ENCODE measurements at places on chromosomes 7 and 10. TPM values are rescaled to one million over a fixed set of nuclear protein-coding genes. Genes with fewer than 3 reads are reported as not detected.

The H2BK1 gene
- not detected for total RNA-seq

The NCAPG2 gene
- 3.6 TPM for total RNA-seq

DNA sequence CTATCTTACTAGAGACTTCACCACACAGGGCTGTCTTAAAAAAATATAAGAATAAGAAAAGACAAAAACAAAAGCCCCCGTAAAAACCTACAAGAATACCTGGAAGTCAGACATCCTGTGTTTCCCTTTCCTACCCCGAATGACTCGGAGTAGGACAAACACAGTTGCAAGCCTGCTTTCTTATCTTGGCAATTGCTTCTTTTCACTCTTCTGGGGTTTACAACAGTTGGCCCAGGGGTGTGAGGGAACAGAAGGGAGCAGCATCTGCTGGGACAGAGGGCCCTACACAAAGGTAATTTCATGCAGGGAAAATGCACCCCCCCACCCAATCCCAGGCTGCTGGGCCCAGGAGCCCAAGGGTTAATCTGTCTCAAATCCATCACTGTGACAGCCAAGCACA is 220.6 kb downstream of the ARHGAP12 start:
- DNase-seq: no peak

GRCh38 chr10:110503528-110504110 is 5.9 kb downstream of the DUSP5 start:
- DNase-seq: no peak

The ELN gene
- 41.2 TPM for total RNA-seq

- DNase-seq: no peak
Observed at GRCh38 chr7:70439651-70440050, 692.3 kb upstream of the GALNT17 start.

The ANKRD30A gene
- total RNA-seq: not detected

The SLC26A5 gene
- total RNA-seq: not detected

DNA sequence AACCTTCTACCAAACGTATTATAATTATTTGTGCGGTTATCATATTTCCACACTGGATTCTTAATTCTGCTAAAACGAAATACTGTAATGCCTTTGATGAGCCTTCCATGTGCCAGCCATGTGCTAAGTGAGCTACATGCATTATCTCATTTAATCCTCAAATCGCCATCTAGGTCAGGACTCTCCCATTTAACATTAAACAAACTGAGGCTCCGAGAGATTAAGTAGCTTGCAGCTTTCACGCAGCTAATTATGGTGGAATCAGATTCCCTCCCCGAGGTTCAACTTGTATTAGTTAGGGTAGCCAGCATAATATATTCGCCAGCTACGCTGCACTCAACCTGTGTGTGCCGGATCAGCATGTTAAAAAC is 798 bp upstream of the TSPAN33 start:
- no peak for DNase-seq

DNA sequence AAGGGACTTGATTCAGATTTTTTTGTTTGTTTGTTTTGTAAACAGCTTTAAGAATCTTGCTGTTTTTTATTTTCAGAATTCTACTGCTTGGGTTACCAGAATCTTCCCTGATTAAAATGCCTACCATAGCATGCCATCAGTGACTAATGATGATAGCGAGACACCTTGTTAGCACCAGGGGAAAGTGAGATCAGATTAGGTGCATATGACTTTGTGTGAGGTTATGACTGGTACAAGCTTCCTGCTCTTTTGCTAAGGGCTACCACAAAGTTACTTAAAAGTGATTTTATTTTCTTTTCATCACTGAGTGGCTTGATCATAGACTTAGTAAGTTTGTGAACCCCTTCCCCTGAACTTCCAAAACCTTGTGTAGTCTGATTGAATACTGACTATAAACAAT is 93.5 kb downstream of the SND1 start:
- DNase-seq: no peak

DNA sequence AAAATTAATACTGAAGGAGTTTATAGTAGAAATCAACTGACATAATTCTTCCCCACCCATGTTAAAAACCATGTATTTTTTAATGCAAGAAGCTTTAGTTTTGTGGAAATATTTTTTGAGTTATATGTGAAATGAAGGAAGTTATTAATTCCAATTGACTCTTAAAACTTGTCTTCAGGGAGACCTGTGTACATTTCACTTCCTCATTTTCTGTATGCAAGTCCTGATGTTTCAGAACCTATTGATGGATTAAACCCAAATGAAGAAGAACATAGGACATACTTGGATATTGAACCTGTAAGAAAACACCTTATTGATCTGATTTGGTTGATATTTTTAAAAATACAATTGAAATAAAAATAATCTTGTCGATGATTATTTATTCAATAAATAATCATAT is 33.3 kb downstream of the CD36 start:
- DNase-seq: no peak

GRCh38 chr7:7100432-7100849 is 81.9 kb upstream of the C1GALT1 start:
- DNase-seq: no peak

The TCAF2 gene
- 0.54 TPM for total RNA-seq

GRCh38 chr10:62584731-62585130 is 210.6 kb downstream of the ZNF365 start:
- no peak for DNase-seq

GRCh38 chr10:132512052-132512442 is 25.5 kb upstream of the INPP5A start:
- DNase-seq: no peak

The APBB1IP gene
- 2.5 TPM for total RNA-seq

- DNase-seq: no peak
Observed at GRCh38 chr7:109641445-109641844, 1071.8 kb downstream of the DNAJB9 start.

DNA sequence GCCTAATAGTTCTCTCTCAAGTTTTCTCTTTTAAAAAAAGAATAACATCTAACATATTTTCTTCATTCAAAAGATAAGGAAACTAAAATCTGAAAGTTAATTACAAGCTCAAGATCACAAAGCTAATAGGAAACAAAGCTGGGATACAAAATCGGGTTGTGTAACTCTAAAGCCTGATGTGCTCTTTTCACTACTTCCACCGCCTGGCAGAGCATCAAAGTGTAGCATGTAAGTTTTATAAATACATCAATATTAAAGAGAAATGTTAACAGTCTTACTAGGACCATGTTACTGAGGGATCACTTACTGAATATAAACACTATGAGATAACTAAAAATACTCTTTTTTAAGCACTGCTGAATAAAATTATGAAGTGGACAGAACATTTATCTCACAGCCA is 97.2 kb downstream of the KMT2C start:
- DNase-seq: no peak

- no peak for DNase-seq
Observed at GRCh38 chr7:51666266-51666665, 349.7 kb upstream of the COBL start.

The DHTKD1 gene
- 25.0 TPM for total RNA-seq

The TAS2R3 gene
- 0.35 TPM for total RNA-seq

GRCh38 chr7:16080131-16080530 is 341.2 kb downstream of the CRPPA start:
- DNase-seq: no peak

The NANOS1 gene
- total RNA-seq: 10.3 TPM

DNA sequence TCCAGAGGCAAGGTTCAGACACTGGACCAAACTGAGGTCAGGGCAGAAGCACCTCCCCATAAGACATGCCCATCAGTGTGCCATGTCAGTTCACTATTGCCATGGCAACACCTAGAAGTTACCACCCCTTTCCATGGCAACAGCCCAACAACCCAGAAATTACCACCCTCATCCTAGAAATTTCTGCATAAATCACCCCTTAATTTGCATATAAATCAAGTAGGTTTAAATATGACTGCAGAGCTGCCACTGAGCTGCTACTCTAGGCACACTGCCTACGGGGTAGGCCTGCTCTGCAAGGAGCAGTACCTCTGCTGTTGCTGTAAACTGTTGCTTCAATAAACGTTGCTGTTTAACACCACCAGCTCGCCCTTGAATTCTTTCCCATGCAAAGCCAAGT is 12.7 kb downstream of the STEAP2 start:
- DNase-seq: no peak

DNA sequence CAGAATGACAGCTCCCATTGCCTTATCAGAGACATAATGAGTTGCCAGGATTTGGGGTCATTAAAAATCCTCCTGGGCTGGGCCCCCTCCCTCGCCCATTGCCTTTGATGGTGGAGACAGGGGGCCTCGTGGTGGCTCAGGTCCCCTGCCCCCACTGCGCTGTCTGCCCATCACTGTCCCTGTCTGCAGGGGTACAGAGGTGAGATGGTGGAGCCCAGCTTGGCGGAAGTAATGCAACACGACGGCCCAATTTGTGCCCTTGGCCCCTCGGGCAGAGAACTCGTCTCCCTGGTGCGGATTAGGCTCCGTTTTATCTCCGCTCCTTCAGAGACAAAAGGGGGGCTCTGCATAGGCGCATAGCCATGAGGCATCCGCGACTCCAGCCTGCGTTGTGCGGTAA is 152.4 kb upstream of the UNC5B start:
- DNase-seq: no peak

The ANKRD7 gene
- total RNA-seq: 0.62 TPM

DNA sequence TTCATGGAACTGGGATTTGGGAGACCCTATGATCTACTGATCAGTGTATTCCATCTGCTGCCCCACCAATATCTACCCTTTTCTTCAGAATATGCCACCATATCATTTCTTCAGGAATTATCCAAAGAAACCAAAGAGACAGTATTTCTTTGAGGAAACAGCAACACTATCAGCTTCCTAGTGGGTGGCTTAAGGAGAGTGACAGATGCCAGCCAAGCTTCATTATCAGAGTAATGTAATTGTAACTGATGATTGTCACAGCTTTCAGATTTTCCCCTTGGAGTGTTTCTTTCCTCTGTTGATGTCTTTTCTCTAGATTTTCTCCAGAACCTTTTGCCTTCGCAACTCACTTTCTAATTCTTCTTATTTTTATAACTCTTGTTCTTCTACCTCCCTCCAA is 934.4 kb upstream of the LRRN3 start:
- no peak for DNase-seq

GRCh38 chr7:14252458-14252857 is 263.0 kb upstream of the ETV1 start:
- DNase-seq: no peak
